ENCODE measurements at places on chromosomes 6 and 20. TPM values are rescaled to one million over a fixed set of nuclear protein-coding genes. Genes with fewer than 3 reads are reported as not detected.

Gene FAM217A
- 4.0 TPM for polyA plus RNA-seq

Gene CHMP4B
- 106 TPM for polyA plus RNA-seq

Gene PNLDC1
- polyA plus RNA-seq = not detected

Gene MYO6
- polyA plus RNA-seq = 85.4 TPM

Gene AVP
- 0.46 TPM for polyA plus RNA-seq

Gene SNAP91
- polyA plus RNA-seq = 0.68 TPM

Gene WFDC12
- not detected for polyA plus RNA-seq

Gene VNN1
- polyA plus RNA-seq = 0.19 TPM

Gene STAU1
- 115 TPM for polyA plus RNA-seq

Gene FBXL4
- polyA plus RNA-seq = 24.3 TPM

GRCh38 chr6:134070271-134070670, 17.8 kb upstream of the SLC2A12 start:
- DNase-seq = no peak

- DNase-seq = peak; percentile 82
Measured at GRCh38 chr6:165308926-165309731, at the start of gene C6orf118. Gene C6orf118 (minus strand): TSS chr6:165309605. CDS start chr6:165309586, 19 bp downstream.

GRCh38 chr6:83467620-83468036, 36.8 kb upstream of the ME1 start:
- no peak for DNase-seq

GRCh38 chr6:157034436-157035230, 257.5 kb downstream of the ARID1B start:
- DNase-seq = no peak

DNA sequence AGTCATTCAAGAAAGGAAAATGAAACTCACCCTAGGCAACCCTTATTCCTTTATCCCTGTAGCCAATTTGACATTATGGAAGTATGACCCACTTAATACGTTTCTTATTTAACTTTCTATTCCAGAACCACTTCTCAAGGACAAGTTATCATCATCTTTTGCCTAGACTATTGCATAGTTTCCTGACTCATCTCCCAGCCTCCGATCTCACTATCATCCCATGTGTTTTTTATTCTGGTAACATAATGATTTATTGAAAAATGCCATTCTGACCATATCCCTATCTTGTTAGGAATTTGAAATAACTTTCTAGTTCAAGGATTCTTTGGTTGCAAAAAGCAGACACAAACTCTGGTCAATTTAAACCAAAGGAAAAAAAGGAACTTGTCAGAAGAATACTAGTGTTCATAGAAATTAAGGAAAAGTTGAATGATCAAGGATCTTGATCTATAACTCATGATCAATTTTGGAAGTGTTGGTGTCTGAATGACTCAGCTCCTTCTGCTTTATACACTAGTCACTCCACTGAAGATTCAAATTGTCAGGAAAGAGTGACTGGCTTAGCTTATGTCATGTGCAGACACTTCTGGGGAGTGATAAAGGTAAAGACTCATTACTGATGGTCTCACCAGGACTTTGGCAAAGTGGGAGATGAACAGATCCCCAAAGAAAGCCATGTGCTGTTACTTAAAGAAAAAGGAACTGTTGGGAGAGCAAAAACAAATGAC, 8.5 kb upstream of the TINAG start:
- no peak for DNase-seq

DNA sequence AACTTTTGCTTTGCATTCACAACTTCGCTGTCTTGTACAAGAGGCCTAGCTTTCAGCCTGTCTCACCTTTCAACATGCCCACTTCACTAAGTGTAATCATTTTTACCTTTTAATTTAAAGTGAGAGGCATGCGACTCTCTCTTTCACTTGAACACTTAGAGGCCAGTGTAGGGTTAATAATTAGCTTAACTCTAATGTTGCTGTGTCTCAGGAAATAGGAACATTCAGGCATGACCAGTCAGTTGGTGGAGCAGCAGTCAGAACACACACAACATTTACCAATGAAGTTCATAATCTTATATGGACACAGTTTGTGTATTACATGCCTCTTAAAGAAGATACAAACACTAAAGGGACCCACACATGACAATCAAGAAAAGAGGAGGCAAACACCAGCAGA, 47.6 kb downstream of the HTR1B start:
- DNase-seq = no peak

DNA sequence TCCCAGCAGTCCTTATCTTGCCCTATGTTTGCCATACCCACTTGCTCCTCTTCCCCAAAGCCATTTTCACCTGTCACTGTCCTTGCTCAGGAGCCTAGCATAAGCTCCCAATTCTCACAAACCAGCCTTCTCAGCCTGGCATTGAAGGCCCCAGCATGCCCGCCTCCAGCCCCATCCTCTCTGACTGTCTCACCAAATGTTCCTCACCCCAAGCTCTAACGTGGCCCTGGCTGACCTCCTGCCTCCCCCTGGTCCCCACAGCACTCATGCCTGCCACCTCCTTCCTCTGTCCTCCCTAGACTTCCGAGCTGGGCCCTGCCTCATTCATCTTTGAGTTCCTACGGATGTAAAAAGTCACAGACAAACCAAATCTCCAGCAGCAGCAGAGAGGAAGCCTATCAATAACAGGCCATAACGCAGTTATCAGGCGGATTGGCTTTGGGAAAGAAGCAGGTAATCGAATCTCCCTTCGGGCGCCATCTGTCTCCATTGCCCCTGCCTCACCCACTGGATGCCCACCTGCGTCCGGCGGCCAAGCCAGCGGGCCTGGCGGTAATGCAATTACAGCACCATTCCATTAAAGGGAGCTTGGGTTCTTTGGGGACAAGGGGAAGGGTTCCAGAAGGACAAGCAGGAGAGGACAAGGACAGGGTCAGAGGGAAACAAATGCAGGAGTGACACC, 104.4 kb downstream of the MRPL14 start:
- DNase-seq = no peak

DNA sequence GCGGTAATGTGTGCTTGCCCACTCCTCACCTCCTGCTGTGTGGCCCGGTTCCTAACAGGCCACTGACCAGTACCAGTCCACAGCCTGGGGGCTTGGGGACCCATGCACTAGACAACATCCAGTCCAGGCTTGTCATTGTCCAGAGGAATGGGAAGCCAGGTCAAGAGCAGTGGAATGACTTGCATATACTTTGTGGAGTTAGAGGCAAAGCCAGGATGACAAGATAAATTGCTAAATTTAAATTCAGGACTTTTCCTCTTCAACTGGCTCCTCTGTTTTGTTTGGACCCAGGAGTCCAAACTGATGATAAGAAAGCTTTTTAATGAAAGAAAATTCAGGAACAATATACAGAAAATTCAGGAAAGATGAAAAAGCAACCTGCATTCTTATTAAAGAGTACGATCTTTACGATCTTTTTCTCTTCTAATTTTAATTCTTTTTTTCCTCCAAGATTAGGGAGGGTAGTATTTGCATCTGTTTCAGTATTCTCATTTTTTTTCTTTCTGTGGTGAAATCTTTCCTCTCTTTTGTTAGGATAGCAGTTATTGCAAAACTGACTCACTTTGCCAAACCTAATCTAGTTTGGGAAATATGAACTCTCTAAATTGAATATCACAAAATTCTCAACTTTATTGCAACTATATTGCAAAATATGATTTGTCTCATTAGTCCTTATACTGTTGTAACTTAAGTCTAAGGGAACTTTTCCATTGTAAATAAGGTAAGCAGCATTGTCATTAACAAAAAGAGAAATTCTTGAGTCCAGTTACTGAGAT, 48.2 kb downstream of the DCBLD1 start:
- DNase-seq = no peak

DNA sequence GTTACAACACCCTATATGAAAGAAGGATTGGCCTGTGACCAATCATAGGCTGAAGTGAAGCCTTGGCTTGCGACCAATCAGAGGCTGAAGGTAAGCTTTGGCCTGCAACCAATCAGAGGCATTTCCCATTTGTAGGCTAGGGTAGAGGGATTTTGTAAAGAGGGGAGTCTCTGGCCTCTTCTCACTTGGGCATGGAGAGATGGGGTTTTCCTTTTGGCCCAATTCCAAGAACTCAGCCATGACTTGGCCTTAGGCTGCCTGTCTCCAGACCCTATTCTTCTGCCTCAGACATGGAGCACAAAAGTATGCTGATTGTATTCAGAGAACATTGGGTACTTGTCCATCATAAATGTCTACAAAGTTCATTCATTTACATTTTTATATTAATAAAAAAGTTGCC, 308.3 kb downstream of the UTRN start:
- DNase-seq = no peak

- no peak for DNase-seq
Measured at GRCh38 chr20:58133020-58133808, 95.2 kb downstream of the ANKRD60 start.

- DNase-seq = no peak
Measured at GRCh38 chr6:44906761-44907160, 421.4 kb upstream of the RUNX2 start.

DNA sequence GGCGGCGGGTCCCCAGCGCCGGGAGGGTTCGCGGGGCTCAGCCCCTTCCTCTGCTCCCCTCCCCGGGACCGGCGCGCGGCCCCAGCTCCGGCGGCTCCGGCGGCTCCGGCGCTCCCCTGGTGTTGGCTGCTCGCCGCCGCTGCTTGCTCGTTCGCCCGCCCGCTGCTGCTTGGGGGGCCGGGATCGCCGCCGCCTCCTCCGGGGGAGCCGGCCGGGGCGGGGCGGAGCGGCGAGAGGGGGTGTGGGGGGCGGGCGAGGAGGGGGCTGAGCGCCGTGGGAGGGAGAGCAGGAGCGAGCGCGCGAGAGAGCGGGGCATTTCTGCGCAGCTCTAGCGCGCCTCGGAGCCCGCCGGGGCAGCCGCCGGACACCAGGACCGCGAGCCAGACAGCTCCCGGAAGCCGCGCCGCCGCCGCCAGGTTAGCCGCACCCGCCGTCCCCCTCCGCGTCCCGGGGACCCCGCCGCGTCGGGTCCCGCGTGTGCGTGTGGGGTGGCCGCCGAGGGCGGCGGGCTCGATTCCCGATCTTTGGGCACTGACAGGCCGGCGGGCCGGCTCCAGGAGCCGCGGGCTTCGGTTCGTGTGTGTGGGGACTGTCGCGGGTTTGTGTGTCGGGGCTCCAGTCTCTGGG, 62.0 kb upstream of the EPB41L1 start:
- DNase-seq = no peak

DNA sequence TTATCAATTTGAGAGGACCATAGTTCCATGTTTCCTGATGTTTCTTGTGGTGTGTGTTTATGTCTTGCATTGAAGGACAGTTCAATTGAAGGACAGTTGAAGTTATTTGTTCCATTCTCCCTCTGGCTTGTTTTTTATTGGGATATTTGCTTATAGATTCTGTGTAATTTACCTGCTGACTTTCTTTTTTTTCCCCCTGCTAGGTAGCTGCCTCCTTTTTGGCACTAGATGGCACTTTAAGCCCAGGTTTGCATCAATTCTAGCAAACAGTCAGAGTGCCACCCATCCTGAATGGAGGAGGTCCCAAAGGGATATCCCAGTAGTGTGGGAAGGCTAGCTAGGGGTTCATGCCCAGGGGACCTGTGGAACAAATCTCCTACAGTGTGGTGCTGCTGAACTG, 78.1 kb downstream of the CFAP61 start:
- no peak for DNase-seq

GRCh38 chr6:16743664-16744210, 17.5 kb downstream of the ATXN1 start:
- no peak for DNase-seq

DNA sequence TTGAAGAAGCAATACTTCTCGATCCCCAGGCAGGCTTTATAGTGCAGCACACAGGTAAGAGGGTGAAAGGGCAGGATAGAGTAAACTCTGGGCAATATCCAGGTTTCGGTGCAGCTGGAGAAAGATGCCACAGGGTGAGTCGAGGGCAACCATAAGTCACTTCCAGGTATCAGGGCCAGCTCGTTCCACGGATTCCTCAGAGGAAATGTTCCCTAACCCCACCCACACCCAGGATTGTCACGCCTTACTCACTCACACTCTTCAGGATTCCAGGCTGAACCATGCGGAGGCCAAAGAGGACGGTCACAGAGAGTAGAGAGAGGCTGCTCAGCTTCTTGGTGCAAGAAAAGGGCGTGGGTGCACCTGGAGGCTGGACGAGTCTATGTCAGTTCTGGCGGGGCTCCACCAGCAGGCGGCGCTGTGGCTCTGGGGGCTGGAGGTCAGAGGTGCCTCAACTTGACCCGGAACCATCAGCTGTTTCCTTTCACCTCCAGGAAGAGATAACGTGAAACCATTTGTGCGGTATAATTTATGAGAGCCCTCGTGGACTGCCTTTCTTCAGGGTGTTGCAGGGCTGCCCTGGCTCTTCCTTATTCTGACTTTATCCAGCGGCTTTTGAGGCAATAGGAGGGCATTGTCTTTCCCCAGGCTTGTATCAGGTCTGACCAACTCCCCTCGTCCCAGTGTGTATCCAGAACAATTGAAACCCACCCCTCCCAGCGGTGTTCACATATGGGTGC, 14.5 kb upstream of the WFDC12 start:
- no peak for DNase-seq

GRCh38 chr20:3067139-3068014, 4.0 kb upstream of the OXT start:
- no peak for DNase-seq

- no peak for DNase-seq
Measured at GRCh38 chr6:147216915-147217314, 12.7 kb downstream of the STXBP5 start.

DNA sequence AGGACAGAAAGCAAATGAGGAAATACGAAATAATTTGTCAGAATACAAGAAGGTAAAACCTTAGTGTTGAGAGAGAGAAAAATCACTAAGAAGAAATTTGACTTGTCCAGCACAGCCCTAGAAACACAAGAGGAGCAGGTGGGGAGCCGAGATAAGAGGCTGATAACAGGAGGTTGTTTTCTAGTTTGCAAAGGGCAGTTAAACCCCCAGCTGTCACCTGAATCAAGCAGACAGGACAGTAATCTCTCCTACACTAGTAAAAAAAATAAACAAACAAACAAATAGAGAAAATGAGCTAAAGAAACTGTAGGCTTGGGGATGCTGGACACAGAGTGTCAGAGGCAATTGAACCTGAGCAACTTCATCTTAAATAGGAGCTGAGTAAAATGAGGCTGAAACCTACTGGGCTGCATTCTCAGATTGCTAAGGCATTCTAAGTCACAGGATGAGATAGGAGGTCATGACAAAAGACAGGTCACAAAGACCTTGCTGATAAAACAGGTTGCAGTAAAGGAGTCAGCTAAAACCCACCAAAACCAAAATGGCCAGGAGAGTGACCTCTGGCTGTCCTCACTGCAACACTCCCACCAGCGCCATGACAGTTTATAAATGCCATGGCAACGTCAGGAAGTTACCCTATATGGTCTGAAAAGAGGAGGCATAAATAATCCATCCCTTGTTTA, 40.4 kb downstream of the FAM184A start:
- DNase-seq = no peak
